Fibroblast of the aortic adventitia (primary cell): ENCODE measurements at places on chromosomes 1 and 21. TPM values are rescaled to one million over a fixed set of nuclear protein-coding genes. Genes with fewer than 3 reads are reported as not detected.

Gene C4BPA
- not detected in 2 replicates for total RNA-seq

GRCh38 chr1:6002714-6003501, 10.7 kb upstream of the NPHP4 start:
- DNase-seq = no peak

DNA sequence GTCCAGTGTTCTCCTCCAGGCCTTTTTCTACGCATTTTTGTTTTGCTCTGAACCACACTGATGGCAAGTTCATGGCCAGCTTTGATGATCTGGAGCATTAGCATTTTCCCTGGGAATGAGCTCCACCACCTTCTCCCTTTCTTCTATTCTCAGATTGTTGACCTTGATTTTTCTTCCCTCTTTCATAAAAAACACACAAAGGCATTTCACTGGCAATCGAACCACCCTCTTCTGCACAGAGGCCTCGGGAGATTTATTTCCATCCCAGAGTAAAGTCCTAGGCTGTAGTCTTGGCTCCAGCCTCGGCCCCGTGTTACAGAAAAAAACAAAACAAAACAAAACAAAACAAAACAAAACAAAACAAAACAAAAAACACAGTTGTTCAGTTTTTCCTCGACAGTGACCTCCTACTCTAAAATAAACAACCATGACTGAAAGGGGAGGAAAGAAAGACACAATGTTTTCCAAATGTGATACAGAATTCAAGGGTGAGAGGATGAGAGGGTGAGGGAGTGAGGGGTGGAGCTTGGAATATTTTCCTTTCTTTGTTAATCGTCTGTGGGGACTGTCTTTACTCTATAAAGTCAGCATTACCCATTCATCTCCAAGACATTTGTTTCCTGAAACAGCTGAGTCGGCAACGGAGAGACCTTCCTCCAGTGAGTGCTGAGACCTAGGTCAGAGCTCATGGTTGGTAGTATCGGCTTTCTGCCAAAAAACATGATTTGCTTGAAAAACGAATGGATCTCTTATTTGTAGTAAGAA, 29.8 kb upstream of the RNF186 start:
- no peak for DNase-seq

Gene ASPM
- total RNA-seq = 7.5 and 52.4 TPM in 2 replicates

DNA sequence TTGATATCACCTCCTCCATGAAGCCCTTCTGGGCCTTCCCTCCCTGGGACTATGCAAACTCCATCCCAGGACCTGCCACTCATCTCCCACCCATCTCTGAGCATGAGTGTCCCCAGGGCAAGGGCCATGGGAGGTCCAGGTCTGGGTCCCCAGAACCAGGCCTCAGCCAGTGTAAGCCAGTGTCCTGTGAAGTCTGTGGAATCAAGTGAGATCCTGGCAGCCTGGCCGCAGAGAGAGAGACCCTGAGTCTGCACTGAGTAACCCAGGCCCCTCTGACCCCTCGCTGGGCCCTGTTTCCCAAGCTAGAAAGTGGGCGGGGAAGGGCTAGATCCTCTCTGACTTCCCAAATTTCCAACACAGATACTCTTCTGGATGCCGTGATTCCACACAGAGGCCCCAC, 132.7 kb downstream of the DMRTB1 start:
- no peak for DNase-seq

DNA sequence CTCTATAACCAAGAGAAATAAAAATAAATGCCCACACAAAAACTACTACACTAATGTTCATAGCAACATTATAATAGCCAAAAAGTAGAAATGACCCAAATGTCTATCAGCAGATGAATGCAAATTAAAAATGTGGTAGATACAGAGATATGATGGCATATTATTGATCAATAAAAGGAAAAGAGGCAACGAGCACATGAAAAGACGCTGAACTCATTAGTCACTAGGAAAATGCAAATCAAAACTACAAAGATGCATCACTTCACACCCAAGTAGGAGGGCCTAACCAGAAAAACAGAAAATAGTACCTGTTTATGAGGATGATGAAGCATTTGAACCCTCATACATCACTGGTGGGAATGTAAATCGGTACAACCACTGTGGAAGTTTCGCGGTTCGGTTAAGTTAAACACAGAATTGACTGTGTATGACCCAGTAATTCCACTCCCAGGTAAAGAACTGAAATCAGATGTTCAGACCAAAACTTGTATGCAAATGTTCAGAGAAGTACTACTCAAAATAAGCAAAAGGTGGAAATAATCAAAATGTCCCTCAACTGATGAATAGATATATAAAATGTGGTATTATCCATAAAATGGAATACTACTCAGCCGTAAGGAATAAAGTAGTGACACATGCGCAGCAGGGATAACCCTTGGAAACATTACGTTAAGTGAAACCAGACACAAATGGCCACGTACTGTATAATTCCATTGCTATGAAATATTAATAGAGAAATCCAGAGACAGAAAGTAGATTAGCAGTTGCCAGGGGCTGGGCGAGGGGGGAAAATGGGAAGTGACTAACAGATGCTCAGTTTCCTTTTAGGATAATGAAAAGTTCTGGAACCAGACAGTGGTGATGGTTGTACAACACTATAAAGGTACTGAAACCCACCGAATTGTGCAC, 3.1 kb downstream of the USP48 start:
- peak; percentile 49 for DNase-seq

Gene NUP133
- total RNA-seq = 25.2 and 46.1 TPM in 2 replicates

DNA sequence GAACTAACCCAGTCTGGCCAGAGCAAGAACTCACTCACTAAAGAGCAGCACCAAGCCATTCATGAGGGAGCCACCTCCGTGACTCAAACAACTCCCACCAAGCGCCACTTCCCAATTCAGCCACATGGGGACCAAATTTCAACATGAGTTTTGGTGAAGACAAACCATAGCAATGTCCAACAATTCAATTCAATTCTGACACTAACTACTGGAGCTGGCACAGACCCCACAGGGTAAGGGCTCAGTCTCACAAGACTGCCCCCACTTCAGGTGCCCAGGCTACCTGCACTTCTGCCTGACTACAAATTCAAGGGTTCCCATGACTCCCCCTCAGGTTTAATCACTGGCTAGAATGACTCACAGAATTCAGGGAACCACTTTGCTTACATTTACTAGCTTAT, 48.8 kb upstream of the RAP1A start:
- no peak for DNase-seq

Gene VWA5B1
- not detected in 2 replicates for total RNA-seq

Gene SGIP1
- 2.1 and 21.1 TPM in 2 replicates for total RNA-seq

DNA sequence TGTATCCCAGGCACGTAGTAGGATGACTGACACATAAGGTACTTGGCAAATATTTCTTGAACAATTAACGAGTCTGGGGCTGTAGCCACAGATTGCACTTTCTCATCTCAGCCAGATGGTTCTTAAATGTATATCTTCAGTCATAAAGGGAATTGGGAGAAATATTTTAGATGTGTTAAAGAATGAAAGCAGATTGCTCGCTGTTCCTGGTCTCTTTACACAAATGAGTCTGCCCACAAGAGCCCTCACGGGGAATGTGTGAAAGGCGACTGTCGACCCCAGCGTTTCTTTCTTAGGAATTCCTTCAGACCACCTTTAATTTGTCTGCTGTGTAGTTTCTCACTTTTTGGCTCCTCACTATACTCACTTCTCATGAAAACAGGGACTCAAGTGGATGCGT, 725 bp downstream of the MT1HL1 start:
- DNase-seq = no peak

Gene SYNC
- 141 and 240 TPM in 2 replicates for total RNA-seq

- no peak for DNase-seq
Measured at GRCh38 chr1:2561446-2561845, 5.3 kb downstream of the TNFRSF14 start.

Gene PRELP
- 1.4 and 3.7 TPM in 2 replicates for total RNA-seq

DNA sequence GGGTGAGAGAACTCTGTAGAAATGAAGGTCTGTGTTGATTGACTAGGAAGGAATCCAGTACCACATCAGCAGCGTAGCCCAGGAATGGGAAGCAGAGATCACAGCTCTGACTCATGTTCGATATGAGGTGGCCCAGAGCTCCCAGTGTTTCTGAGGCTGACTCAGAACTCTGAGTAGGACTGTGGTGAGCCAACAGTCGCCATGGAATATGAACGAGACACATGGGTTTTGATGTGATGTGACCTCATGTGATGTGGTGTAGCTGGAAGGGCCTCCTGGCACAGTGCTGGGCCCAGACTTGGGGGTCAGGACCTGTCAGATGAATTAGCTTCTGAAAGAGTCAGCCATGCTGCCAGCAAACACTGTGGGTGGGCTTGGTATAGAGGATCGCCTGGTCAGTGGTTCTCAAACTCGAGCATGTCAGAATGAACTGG, 237.0 kb downstream of the MRPL39 start:
- peak; percentile 92 for DNase-seq

Gene BARHL2
- not detected in 2 replicates for total RNA-seq

DNA sequence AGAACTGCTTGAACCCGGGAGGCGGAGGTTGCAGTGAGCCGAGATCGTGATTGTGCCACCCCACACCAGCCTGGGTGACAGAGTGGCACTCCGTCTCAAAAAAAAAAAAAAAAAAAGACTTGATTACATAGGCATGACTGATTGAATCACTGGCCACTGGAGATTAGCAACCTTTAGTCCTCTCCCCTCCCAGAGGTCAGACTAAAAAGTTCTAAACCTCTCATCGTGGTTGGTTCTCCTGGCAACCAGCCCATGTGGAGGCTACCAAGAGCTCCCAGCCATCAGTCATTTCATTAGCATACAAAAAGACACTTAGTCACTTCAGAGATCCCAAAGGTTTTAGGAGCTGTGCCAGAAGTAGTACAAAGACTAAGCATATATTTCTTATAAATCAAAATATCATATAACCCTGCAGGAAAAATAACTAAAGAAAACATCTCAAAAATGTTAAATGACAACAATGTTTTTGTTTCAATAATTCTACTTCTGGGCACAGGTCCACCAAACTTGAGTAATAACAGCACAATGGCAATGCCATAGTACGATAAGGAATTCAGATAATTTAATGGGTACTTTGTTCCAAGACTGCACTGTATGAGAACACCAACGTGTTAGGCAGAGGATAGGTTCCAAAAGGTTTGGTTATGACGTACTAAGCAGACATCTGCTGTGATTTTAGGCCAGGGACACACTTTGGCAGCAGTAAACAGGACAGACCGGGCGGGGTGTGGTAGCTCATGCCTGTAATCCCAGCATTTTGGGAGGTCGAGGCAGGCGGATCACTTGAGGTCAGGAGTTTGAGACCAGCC, 18.1 kb downstream of the USP48 start:
- peak; percentile 99 for DNase-seq

DNA sequence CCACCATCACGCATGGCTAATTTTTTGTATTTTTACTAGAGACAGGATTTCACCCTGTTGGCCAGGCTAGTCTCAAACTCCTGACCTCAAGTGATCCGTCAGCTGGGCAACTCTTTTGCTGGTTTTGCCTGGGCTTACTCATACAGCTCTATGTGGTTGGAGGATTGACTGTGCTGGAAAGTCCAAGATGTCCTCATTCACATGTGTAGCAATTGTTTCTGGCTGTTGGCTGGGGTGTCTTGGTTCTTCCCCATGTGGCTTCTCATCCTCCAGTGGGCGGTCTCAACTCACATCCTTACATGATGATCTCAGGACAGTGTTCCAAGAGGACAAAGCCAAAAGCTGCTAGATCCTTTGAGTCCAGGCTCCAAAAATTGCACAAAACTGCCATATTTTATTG, 53.3 kb downstream of the TEX35 start:
- DNase-seq = peak; percentile 18

DNA sequence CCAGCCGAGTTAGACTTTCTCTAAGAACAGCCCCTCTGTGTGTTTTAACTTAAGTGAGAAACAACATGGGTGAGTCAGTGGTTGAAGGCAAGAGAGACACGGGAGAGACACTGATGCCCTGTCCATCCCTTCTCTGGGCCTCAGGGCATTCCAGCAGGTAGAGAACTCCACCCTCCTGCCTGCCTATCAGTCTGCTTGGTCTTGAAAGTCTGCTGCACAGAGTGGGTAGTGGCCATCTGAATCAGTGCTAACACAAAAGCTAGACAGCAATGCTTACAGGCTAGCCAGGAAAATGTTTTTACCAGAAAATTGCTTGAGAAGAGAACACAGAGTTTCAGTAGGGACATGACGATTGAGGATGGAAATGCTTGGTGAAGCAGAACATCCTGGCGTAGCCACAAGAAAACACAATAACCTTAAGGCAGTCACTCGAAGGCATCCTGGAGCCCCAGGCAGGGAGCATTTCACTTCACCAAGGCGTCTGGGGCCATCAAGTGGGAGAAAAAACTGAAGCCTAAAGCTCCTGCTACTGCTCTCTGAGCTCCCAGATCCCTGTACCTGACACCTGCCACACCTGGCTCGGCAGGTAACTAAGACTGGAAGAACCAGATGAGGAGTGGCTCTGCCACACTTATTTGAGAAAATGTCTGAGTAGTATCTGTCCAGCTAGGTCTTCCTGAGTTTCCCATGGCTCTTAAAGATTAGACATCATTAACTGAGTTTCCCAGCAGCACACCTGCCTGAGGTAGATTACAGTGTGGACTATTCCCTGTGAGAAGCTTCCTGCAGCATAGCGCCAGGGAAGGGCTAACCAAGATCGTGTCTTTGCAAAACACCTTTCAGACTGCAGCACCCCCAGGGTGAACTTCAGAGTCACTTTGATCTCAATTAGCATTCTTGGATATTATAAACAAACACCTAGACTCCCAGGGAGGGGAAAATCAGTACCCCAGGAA, 18.1 kb upstream of the LBR start:
- no peak for DNase-seq

GRCh38 chr1:35285771-35286606, 17.5 kb downstream of the ZMYM4 start:
- no peak for DNase-seq
